CD14-positive monocyte (primary cell): ENCODE measurements at places on chromosomes 5 and 9.
A peak's percentile ranks its signal among the peaks of the same experiment; 100 is the strongest.

DNA sequence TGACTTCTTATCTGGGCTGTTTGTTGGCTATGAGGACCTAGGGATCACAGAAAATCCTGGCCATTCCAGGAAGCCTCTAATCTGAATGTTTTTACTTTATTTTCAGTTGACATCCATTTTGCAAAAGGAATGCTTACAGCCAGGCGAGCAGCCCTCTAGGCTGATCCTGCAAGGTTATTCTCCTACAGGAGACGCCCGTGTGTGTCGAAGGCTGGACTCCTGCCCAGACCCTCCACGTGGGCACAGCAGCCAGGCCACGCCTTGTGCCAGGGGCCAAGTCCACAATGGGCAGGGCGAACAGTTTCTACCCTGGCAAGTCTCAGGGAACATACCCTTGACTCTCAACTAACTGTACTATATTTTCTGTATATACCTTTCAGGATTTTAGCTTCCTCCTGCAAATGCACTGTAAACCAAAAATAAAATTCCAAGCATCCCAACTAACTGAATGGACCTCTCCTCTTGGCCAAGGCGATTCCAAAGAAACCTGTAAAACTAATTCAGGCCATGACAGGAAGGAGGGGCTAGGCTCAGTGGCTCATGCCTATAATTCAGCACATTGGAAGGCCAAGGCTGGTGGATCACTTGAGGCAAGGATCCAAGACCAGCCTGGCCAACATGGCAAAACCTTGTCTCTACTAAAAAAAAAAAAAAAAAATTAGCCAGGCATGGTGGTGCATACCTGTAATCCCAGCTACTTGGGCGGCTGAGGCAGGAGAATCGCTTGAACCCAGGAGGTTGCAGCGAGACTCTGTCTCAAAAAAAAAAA is 5.7 kb downstream of the CMBL start:
- peaks cover 3% of the 10 kb centered on the region for H3K27me3 ChIP-seq
- H3K4me3 ChIP-seq = no peak overlapping the region
- H3K4me1 ChIP-seq = no peaks in the 10 kb centered on the region
- no peak overlapping the region for H3K27ac ChIP-seq

GRCh38 chr9:130122456-130122855 is 49.7 kb upstream of the NCS1 start:
- peaks cover 2% of the 10 kb centered on the region for H3K4me1 ChIP-seq
- H3K27ac ChIP-seq = no peak overlapping the region
- DNase-seq = no peak
- no peaks in the 10 kb centered on the region for H3K27me3 ChIP-seq

DNA sequence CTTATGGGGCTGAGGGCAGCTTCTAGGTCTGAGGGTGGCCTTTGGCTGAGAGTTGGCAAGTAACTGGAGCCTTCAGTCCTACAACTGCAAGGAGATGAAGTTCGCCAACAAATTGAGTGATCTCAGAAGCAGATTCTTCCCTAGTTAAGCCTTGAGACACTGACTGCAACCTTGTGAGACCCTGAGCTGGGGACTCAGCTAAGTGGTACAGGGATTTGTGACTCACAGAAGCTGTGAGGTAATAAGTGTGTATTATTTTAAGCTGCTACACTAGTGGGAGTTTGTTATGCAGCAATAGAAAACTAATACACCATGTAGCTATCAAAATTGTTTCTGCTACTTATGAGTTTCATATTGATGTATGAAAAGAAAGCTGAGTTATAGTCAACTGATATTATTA is 279.2 kb downstream of the PIK3R1 start:
- H3K27ac ChIP-seq = no peak overlapping the region
- H3K27me3 ChIP-seq = no peaks in the 10 kb centered on the region
- H3K36me3 ChIP-seq = no peaks in the 10 kb centered on the region
- DNase-seq = no peak

DNA sequence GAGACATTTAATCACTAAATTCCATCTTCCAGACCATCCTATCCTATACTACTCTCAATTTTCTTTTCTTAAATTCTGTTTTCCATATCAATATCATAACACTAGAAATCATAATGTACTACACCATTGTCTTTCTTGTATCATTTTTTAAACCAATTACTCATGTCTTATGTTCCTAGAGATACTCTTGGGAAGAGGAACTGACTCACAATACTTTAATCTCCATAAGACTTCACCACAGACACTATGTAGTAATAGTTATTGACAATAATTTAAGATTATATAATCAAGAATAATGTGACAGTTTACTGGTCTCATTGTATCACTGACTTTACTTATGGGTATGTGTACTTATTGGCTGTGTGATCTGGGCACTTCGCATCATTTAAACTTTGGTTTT is 43.8 kb downstream of the PCDHGC5 start:
- H3K27ac ChIP-seq = no peak overlapping the region
- peaks cover 82% of the 10 kb centered on the region for H3K36me3 ChIP-seq
- no peak overlapping the region for H3K4me3 ChIP-seq

DNA sequence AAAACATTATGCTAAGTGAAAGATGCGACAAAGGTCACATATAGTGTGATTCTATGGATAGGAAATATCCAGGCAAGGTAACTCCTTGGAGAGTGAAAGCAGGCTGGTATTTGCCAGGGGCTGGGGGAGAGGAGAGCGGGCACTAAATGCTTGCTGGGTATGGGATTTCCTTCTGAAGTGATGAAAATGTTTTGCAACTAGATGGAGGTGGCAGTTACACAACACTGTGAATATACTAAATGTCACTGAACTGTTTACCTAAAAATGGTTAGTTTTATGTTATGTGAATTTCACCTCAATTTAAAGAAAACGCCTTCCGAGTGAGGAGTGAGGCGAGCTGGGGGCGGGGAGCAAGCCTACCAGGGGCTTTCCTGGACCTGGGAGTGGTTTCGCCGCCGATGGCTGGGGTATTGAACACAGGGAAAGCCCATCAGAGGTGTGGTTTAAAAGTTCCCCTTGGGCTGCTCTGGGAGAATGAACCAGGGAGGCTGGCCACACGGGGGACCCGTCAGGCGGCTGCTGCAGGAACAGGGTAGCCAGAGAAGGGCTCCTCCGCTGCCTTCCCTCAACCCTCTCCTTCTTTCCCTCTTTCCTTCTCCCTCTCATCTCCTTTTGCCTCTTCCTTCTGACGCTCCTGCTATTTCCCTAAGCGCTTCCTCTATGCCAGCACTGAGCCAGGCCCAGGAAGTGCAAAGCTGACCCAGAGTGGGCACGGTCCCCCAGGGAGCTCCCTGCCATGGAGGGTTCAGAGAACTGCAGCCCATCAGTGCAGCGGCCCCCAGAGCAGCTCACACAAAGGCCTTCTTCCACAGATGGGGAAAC is 4.9 kb downstream of the AKNA start:
- peak; percentile 51 for DNase-seq
- H3K27ac ChIP-seq = peak overlapping the region; percentile 90
- peak overlapping the region; percentile 18 for H3K4me3 ChIP-seq
- peaks cover 39% of the 10 kb centered on the region for H3K36me3 ChIP-seq

- no peak overlapping the region for H3K27ac ChIP-seq
- no peaks in the 10 kb centered on the region for H3K27me3 ChIP-seq
- no peaks in the 10 kb centered on the region for H3K4me1 ChIP-seq
- no peak for DNase-seq
- no peaks in the 10 kb centered on the region for H3K36me3 ChIP-seq
- H3K4me3 ChIP-seq = no peak overlapping the region
Measured at GRCh38 chr9:84755380-84755779, 85.9 kb downstream of the NTRK2 start.

DNA sequence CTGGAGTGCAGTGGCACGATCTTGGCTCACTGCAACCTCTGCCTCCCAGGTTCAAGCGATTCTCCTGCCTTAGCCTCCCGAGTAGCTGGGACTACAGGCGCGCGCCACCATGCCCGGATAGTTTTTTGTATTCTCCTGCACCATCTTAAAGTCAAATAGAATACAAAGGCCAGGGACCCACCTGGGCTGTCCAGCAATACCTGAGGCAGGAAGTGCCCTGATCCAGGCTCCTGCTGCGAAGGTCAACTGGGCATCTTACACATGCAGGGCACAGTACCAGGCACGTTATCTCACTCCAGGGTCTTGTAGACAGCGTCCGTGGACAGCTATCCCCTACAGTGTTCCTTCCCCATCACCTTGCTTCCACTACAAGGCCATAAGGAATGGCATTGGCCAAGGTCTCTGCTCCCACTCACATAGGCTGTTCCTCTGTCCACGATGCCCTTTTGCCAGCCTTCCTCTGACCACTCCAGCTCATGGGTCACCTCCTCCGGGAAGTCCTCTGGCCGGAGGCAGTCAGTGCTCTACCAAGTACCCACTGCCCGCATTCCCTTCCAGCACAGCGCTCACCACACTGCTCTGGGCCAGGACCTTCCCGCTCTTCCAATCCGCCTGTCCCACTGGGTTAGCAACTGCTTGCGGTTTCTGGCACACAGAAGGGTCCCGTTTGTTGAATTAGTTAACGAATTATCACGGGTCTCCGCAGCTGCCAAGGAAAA is 978 bp downstream of the P4HA2 start:
- H3K27ac ChIP-seq = no peak overlapping the region
- peaks cover 22% of the 10 kb centered on the region for H3K27me3 ChIP-seq
- no peak for DNase-seq
- H3K36me3 ChIP-seq = no peaks in the 10 kb centered on the region
- peak overlapping the region; percentile 77 for H3K4me3 ChIP-seq

GRCh38 chr5:151773951-151774350 is 2.2 kb downstream of the G3BP1 start:
- H3K4me1 ChIP-seq = peaks cover 50% of the 10 kb centered on the region
- H3K4me3 ChIP-seq = no peak overlapping the region
- H3K36me3 ChIP-seq = peaks cover 5% of the 10 kb centered on the region
- H3K27me3 ChIP-seq = no peaks in the 10 kb centered on the region

GRCh38 chr9:27527702-27528075 is 1.9 kb downstream of the MOB3B start:
- no peak for DNase-seq
- H3K4me3 ChIP-seq = peak overlapping the region; percentile 88
- H3K36me3 ChIP-seq = peaks cover 55% of the 10 kb centered on the region
- H3K27me3 ChIP-seq = peaks cover 8% of the 10 kb centered on the region

- H3K27ac ChIP-seq = no peak overlapping the region
- no peaks in the 10 kb centered on the region for H3K27me3 ChIP-seq
Measured at GRCh38 chr5:1051366-1051720, 42.7 kb downstream of the NKD2 start.

- no peak for DNase-seq
- no peak overlapping the region for H3K27ac ChIP-seq
- H3K36me3 ChIP-seq = no peaks in the 10 kb centered on the region
- no peaks in the 10 kb centered on the region for H3K27me3 ChIP-seq
- no peaks in the 10 kb centered on the region for H3K4me1 ChIP-seq
Measured at GRCh38 chr9:4386819-4387218, 87.0 kb upstream of the GLIS3 start.

DNA sequence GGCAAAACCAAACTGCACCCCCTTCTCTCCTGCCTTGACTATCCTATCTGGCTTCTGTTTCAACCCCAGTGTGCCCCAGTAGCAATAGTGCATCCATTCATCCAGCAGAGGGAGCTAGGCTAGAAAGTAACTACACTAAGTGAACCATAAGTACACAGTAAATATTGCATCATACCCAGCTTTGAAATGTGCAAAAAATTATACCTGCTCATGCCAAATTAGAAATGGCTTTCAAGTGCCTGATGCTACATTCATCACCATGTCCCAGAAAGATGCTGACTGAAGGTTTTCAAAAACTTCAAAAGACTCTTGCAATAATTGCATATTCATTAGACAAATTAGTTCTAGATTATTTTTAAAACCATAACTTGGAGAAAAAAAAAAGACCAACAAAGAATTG is 153.5 kb downstream of the PRELID2 start:
- H3K4me3 ChIP-seq = no peak overlapping the region
- H3K36me3 ChIP-seq = no peaks in the 10 kb centered on the region
- H3K27me3 ChIP-seq = no peaks in the 10 kb centered on the region
- no peak overlapping the region for H3K27ac ChIP-seq

DNA sequence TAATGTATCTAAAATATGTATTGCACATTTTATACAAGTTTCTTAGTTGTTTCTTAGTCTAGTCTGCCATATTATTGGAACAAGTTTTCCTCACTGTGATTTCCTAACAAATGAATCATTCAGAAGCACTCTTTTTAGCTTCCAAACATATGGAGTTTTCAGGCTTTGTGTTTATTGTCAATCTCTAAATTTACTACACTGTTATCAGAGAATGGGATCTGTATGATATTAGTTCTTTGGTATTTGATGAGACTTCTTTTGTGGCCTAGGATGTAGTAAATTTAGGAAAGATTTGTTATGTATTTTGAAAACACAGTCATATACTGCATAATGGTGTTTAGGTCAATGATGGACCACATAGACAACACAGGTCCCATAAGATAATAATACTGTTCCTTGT is 25.7 kb downstream of the SREK1IP1 start:
- no peaks in the 10 kb centered on the region for H3K27me3 ChIP-seq
- no peaks in the 10 kb centered on the region for H3K4me1 ChIP-seq

- no peaks in the 10 kb centered on the region for H3K36me3 ChIP-seq
- DNase-seq = no peak
Measured at GRCh38 chr9:129725795-129726251, 27.0 kb downstream of the PTGES start.

DNA sequence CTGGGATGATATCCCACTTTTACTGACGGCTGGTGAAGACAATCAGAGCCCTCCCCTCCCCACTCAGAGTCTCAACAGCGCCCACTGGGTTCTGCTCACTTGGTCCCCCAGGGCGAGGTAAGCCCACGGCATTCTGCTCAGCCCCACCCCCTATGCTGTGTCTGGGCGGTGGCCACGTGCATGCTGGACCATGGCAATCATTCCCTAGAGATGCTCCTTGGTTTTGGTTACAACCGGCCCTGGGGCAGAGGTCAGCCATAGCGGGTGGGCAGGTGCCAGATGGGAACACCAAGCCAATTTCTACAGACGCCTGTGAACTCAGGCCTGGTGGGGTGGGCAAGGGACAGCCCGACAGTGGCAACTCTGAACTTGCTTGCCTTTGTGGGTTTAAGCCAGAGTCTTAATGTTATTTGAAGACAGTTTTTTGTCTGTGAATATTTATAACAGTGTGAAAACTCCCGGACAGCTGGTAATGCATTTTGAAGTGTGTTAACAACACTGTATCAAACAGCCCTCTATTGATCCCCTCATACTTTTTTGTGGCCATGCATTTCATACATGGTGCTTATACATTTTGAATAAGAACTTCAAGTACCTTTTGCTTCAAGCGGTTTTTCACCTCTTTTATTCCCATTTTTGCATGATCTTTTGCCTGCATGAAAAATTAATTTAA is 94.2 kb downstream of the CRB2 start:
- no peak overlapping the region for H3K4me3 ChIP-seq
- H3K27me3 ChIP-seq = no peaks in the 10 kb centered on the region
- H3K27ac ChIP-seq = no peak overlapping the region
- H3K4me1 ChIP-seq = no peaks in the 10 kb centered on the region
